Kidney (tissue), 22 donors: ENCODE measurements at places on chromosomes 11 and 22. TPM values are rescaled to one million over a fixed set of nuclear protein-coding genes. Genes with fewer than 3 reads are reported as not detected.

DNA sequence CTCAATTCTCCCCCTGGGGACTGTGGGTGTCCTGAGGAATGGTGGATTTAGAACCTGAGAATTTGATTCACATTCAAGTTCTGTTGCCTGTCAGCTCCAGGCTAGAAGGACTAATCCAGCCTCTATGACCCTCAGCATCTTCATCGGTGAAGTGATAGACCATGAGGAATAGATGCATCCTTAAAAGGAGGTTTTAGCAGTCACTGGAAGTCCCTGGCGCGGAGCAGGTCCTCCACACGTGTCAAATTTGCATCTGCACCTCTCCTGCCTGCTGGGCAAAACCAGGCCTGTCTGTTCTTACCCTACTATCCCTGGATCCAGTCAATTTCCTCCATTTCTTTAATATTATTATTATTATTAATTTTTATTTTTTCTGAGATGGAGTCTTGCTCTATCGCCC is 808.4 kb downstream of the TBC1D22A start:
- H3K4me1 ChIP-seq: no peaks in the 10 kb centered on the region
- H3K36me3 ChIP-seq: no peaks in the 10 kb centered on the region
- H3K27ac ChIP-seq: no peak overlapping the region
- DNase-seq: no peak
- H3K27me3 ChIP-seq: no peaks in the 10 kb centered on the region

GRCh38 chr22:41147722-41148121 is 55.3 kb downstream of the EP300 start:
- no peaks in the 10 kb centered on the region for H3K27me3 ChIP-seq
- H3K27ac ChIP-seq: no peak overlapping the region
- H3K36me3 ChIP-seq: peaks cover 48% of the 10 kb centered on the region
- DNase-seq: no peak

DNA sequence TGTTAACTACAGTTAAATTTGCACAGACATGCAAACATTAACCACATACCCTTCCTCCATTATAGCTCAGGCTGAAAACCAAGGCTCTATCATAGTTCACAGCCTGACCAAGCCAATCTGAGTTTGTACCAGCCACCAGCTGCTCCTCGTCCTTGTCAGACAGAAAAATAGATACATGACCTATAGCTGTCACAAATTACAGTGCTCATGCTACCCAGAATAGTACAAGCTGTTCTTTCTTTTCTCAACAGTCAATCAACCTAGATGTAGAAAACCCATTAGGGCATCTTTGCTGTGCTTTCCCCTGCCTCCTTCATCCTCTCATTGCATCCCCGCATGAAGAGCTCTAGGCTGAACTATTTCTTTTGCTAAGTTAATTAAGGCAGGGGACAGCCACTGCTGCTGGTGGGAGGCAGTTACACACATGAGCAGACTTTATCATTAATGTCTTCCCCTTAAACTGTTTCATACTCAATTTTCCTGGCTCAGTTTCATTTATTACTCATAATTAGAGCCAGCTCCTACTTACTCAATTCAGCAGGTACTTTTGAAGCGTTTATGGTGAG is 148.3 kb downstream of the TRPC6 start:
- no peak overlapping the region for H3K27ac ChIP-seq
- H3K4me3 ChIP-seq: no peak overlapping the region
- no peaks in the 10 kb centered on the region for H3K36me3 ChIP-seq
- no peaks in the 10 kb centered on the region for H3K27me3 ChIP-seq
- no peaks in the 10 kb centered on the region for H3K4me1 ChIP-seq

DNA sequence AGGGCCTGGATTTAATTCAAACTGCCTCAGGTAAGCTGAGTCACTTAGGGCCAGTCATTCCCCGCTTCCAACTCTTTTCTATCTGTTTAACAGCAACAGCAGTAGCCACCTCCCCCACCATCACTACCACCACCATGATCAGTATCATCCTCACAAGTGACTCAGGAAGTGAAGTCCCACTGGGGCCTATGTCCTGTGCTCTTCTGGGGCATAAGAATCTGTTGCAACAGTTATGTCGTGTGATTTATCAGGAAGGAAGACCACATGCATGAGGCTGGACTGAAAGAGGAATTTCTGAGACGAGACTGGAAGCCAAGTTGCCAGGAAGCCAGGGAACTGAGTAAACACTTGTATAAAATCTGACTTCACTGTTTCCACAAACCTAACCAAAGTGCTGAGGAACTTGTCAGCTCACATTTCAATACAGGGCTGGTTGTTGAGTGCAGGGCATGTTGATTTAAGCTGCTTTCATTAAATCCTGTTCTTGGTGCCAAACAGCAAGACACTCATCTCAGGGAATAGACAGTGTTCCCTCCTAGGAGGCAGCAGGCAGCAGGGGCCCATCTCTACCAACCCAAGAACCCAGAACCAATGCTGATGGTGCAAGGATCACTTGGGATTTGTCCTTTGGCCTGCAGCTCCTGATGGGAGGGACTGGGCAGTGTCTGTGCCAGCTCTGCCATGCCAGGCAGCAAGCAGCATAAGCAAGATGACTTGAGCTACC is 226.7 kb upstream of the NARS2 start:
- no peak overlapping the region for H3K27ac ChIP-seq
- no peak overlapping the region for H3K4me3 ChIP-seq
- no peaks in the 10 kb centered on the region for H3K27me3 ChIP-seq
- no peaks in the 10 kb centered on the region for H3K36me3 ChIP-seq
- no peak for DNase-seq
- H3K4me1 ChIP-seq: peaks cover 3% of the 10 kb centered on the region

- DNase-seq: no peak
- H3K27me3 ChIP-seq: no peaks in the 10 kb centered on the region
- H3K27ac ChIP-seq: no peak overlapping the region
- H3K4me3 ChIP-seq: no peak overlapping the region
- no peaks in the 10 kb centered on the region for H3K4me1 ChIP-seq
Observed at GRCh38 chr22:48646216-48646925, 1181.3 kb downstream of the BRD1 start.

DNA sequence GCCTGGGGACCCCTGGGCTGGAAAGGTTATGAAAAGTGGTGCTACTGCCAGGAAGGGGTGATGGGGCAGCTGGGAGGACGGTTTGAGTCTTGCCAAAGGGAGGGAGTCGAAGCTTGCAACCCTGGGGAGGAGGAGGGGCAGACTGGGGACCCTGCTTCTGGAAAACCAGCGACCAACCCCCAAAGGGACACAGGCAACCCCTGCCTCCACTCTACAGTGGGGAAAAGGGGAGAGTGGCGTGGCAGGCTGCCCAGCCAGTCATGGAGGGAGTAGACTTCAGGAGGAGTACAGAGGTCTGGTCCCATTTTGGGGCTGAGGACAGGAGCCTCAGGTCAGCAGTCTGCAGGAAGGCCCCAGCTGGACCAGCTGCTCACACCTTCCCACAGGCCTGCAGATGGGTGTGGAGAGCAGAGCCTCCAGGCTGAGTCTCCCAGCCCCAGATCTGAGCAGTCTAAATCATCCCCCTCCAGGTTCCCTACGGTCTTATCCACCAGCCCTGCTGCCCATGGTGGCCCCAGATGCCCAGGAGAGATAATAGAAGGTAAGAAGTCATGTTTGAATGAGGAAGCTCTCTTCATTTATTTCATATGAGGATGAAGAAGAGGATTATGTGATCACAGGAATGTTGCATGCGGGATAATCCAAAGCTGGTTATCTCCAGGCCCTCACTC is 3.3 kb downstream of the DDT start:
- no peak overlapping the region for H3K27ac ChIP-seq
- no peaks in the 10 kb centered on the region for H3K4me1 ChIP-seq
- H3K4me3 ChIP-seq: no peak overlapping the region

- H3K27me3 ChIP-seq: no peaks in the 10 kb centered on the region
- no peak overlapping the region for H3K27ac ChIP-seq
- no peaks in the 10 kb centered on the region for H3K36me3 ChIP-seq
- no peak overlapping the region for H3K4me3 ChIP-seq
- no peaks in the 10 kb centered on the region for H3K4me1 ChIP-seq
Observed at GRCh38 chr11:103878646-103879045, 157.8 kb upstream of the DDI1 start.

DNA sequence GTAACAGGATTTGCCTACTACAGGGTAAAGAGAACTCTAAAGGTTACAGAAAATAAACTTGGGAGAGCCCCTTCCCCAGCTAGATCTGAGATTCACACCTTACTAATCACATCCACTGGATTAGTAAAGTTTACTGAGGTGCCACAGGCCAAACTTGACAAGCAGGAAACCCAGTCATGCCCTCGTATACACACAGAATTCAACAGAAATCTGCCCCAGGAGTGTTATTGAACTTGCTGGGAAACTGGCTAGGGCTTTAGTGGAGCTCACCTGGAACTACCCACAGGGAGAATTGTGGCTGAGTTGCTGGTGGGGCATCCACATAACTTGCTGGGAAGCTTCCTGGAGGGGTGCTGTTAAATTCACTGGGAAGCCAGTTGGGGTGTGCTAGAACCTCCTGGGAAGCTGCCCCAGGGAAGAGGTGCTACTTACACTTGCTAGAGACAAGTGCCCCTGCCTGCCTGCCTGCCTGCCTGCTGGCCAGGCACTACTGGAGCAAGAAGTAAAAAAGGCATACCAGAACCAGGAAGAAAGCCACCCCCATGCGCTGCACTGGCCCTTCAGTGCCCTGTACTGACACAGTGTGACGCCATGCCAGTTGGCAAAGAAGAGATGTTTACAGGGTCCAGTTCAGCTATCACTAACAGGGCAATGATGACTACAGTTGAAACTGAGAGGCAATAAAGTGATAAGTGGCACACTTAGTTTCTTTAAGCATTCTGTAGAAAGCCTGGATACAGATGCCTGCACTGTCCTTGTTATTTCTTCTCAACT is 106.5 kb downstream of the ALX4 start:
- no peak overlapping the region for H3K4me3 ChIP-seq
- H3K27me3 ChIP-seq: no peaks in the 10 kb centered on the region
- DNase-seq: no peak
- no peak overlapping the region for H3K27ac ChIP-seq
- H3K4me1 ChIP-seq: no peaks in the 10 kb centered on the region
- H3K36me3 ChIP-seq: no peaks in the 10 kb centered on the region

DNA sequence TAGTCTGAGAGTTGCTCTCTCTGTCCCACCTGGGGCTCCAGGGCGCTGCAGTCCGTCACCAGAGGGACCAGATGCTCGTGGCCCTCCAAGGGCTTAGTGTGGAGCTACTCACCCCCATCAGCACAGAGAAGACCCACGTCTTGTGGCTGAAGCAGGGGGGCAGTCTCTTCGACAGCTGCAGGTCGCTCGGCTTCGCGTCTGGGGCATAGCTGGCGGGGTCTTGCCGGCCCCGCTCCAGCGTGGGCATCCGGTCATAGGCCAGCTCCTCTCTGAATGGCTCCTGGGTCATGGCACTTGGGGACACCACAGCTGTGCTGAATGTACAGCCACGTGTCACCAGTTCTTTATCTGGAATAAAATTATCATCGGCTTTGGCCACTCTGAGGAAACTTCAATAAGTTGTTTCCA is 608 bp downstream of the MLC1 start:
- H3K36me3 ChIP-seq: no peaks in the 10 kb centered on the region
- no peak overlapping the region for H3K27ac ChIP-seq
- DNase-seq: no peak
- no peak overlapping the region for H3K4me3 ChIP-seq
- H3K27me3 ChIP-seq: peaks cover 2% of the 10 kb centered on the region

GRCh38 chr22:37725551-37726240 is 28.8 kb downstream of the TRIOBP start:
- no peak for DNase-seq
- H3K4me1 ChIP-seq: no peaks in the 10 kb centered on the region
- H3K4me3 ChIP-seq: no peak overlapping the region
- H3K27ac ChIP-seq: no peak overlapping the region
- no peaks in the 10 kb centered on the region for H3K27me3 ChIP-seq

The SCUBE2 gene
- total RNA-seq: 3.5 TPM

The OR8D4 gene
- total RNA-seq: not detected

The GUCD1 gene
- total RNA-seq: 150 TPM

The SLC6A5 gene
- not detected for total RNA-seq

The PIH1D2 gene
- total RNA-seq: 7.5 TPM

The FXYD2 gene
- total RNA-seq: 2,527 TPM

The DPAGT1 gene
- total RNA-seq: 34.8 TPM
